ENCODE measurements at places on chromosomes 4 and X.

GRCh38 chrX:50871922-50872453 is 38.5 kb upstream of the BMP15 start:
- no peak for DNase-seq

DNA sequence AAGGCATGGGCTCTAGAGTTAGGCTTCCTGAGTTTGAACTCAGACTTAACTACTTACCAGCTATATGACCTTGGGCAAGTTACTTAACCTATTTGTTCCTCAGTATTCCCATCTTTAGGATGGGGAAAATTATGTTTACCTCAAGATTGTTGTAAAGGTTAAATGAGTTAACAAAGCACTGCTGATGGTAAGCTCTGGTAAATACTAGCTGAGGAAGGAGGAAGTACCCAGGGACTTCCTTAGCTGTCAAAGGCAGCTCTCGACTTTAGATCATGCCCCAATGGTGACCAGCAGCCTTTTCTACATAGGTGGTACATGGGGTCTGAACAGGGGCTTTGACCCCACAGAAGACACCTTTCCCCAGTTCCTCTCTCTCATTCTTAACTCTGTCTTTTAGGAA is 20.1 kb downstream of the ATP7A start:
- no peak for DNase-seq

DNA sequence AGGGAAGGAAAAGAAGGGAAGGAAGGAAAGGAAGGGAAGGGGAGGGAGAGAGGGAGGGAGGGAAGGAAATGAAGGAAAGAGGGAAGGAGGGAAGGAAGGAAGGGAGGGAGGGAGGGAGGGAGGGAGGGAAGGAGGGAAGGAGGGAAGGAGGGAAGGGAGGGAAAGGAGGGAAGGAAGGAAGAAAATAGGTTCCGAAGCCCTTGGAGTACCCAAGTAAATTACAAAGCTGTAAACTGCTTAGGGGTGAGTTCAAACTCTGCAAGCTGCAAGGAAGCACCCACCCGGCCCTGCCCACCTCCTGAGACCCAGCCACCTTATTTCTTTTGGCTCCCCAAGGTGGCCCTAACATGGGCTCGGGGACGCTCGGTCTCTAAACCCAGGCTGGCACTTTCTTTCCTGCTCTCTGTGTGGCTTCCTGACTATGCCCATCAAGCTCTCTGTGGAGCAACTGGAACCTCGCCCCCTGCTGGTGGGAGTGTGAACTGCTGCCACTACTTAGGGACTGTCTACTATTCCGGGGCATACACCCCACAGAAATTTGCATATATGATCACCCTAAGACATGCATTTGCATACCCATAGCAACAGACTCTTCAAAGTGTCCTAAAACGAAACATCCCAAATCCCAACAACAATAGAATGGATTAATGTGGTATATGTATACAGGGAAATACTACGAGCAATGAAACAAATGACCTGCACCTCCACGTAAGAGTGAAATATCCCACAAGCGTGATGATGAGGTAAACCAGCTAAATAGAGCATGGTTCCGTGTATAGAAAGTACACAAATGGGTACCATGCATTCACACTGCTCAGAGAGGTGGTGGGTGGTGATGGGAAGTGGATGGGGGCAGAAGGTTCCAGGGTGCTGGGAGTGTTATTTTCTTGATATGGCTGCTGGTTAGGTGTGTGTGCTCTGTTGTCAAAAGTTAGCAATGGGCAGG is 151.7 kb upstream of the TBL1X start:
- peak; percentile 2 for DNase-seq

DNA sequence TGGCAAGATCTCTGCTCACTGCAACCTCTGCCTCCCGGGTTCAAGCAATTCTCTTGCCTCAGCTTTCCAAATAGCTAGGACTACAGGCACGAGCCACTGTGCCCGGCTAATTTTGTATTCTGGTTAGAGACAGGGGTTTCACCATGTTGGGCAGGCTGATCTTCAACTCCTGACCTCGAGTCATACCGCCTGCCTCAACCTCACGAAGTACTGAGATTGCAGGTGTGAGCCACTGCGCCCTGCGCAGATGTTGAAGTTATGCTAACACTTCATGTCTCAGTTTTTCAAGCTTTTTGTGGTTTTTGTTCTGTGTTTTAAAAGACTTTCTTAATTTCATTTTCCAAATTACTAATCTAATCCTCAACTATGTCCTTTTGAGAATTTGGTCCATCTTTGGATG is 154.4 kb upstream of the TLL1 start:
- DNase-seq = no peak

GRCh38 chrX:40085102-40085551 is 12.6 kb downstream of the BCOR start:
- DNase-seq = no peak

DNA sequence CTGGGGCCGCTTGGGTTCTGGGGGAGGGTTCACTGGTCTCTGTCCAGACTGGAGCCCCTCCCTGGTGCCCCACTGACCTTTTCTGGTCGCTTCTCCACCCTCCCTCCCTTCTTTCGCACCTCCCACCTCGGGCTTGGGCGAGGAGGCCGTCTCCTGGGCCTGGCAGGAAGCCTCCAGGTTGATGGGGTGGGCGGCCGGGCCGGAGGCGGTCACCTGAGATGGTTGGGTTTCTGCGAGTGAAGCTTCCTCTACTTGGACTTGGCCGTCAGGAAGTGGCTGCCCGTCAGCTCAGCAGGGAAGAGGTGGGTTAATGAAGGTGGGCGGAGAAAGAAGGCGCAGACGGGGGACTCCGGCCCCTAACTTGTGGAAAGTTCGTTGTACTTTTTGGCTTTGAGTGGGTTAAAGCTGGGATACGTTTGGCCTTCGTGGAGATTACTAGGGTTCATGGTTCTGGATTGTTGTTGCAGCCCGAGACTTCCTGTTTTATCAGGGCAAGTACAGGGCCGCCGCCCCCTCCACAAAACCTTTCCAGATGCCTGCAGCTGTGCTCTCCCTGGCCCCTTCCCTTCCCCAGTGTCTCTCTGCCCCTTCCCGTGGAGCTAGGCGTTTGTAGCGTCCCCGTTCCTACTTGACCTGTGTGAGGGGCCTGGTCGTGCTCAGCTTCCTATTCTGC is 1.2 kb downstream of the AKAP17A start:
- DNase-seq = peak; percentile 31

DNA sequence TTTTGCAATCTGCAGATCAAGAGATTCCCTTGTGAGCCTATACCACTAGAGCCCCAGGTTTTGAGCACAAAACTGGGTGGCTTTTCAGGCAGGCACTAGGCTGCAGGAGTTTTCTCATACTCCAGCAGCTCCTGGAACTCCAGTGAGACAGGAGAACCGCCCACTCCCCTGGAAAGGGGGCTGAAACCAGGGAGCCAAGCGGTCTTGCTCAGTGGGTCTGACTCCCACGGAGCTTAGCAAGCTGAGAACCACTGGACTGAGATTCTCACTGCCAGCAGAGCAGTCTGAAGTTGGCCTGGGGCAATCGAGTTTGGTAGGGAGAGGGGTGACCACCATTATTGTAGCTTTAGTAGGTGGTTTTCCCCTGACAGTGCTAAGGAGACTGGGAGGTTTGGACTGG is 313.8 kb upstream of the TEX13C start:
- DNase-seq = no peak

GRCh38 chr4:186272699-186273391 is 6.9 kb downstream of the F11 start:
- DNase-seq = no peak

DNA sequence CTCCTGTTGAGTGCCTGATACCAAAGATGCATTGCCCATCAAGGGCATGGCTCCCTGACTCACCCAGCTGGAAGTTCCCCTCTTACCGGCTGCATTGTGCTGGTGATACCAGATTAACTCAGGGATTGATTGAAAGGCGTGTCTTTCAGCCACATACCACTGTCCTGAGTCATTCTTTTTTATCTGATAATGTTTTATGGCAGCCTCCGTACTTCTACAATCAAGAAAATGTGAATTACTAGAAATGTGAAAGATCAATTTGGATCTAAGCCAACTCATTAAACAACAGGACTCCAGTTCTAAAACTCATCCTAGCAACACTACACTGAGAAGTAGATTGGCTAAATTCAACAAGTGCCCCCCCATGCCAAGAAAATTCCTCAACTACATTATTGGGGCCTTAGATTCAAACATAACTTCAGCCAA is 40.0 kb downstream of the TXK start:
- peak; percentile 80 for DNase-seq

- DNase-seq = no peak
These were observed 53.6 kb downstream of the LIN54 start for GRCh38 chr4:82957045-82957444.

- no peak for DNase-seq
These were observed 460.2 kb upstream of the FAT1 start for GRCh38 chr4:187183826-187184225.

DNA sequence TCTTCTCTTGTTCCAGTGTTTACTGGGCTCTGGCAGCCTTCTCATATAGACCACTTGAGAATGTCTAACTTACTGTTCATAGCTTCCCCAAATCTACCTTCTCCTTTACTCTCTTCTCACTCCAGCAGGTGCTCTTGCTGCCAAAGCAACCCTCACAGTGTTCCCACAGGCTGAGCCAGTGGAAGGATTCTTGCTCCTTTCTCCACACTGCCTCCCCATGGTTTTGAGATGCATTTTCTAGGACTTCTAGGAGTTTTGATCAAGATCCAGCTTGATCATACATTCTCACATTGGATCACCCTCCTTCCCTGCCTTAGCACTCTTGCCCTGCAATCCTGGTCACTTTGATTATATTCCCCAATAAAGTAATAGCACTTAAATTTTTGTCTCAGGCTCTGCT is 230.8 kb downstream of the TMEM47 start:
- no peak for DNase-seq

DNA sequence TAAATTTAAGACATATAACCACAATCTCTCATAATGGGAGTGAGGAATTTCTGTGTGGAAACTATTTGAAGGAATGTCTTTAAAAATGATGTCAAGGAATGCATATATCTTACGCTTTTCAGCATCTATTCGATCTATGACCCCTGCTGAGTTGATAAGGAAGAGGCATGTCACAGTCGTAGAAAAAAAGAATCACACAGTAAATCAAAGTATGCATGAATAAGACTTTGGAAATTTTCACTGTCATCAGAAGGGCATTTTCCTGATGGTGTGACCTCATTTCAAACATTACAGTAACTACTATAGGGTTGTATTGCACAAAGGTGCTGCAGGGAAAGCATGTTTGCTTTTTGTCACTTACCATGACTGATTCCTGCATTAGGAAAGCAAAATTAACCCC is 41.5 kb downstream of the REELD1 start:
- DNase-seq = no peak

DNA sequence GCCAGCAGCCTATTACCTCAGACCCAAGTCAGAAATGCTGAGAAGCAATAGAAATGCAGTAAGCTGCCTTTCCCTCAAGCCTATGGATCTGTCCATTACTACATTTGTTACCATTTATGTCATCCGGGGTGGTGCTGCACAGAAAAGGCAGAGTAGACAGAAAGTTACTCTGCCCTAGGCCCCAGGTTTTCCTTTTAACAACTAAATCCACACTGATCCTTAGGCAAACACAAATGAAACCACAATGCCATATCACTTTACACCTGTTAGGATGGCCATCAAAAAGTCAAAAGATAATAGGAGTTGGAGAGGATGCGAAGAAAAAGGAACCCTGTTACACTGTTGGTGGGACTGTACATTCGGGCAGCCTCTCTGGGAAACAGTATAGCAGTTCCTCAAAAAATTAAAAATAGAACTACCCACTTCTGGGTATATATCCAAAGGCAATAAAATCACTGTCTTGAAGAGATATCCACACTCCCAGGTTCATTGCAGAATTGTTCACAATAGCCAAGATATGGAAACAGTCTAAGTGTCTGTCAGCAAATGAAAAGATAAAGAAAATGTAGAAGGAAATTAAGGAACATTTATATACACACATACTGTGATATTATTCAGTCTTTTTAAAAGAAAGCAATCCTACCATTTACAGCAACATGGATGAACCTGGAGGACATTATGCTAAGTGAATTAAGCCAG is 186.3 kb downstream of the NWD2 start:
- DNase-seq = no peak

DNA sequence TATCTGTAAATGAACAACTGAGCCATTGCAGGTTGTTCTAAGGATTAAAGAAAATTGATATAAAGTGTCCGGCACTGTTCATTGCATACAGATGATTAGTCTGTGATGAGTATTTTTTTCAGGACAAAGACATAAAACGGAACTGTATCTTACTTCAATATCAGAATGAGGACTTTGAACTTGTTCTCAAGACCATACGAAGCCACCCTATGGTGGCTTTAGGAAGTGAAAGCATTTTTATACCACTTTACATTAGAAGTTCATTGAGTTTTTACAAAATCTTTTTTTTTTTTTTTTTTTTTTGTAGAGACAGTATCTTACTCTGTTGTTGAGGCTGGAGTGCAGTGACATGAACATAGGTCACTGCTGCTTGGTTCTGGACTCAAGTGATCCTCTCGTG is 45.2 kb upstream of the TRIM2 start:
- DNase-seq = no peak

- DNase-seq = no peak
These were observed 267.1 kb downstream of the ARHGAP24 start for GRCh38 chr4:85741921-85742591.

- no peak for DNase-seq
These were observed 16.4 kb downstream of the INTS6L start for GRCh38 chrX:135536877-135537276.

GRCh38 chr4:31328932-31329331 is 608.8 kb downstream of the PCDH7 start:
- DNase-seq = no peak

DNA sequence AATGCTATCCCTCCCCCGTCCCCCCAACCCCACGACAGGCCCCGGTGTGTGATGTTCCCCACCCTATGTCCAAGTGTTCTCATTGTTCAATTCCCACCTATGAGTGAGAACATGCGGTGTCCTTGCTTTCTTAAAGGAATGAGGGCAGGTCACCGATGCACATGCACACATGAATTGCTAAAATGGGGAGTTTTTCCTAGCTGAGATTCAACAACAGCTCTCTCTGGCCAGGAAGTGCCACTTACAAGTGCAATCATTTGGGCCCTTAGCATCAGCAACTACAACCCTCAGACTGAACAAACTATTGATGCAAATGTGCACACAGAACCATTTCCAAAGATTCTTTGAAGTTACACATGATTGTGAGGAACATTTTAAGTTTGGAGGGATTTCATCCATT is 95.7 kb upstream of the IQCM start:
- no peak for DNase-seq

- DNase-seq = no peak
These were observed 1.9 kb upstream of the MAGEB3 start for GRCh38 chrX:30228526-30228925.

DNA sequence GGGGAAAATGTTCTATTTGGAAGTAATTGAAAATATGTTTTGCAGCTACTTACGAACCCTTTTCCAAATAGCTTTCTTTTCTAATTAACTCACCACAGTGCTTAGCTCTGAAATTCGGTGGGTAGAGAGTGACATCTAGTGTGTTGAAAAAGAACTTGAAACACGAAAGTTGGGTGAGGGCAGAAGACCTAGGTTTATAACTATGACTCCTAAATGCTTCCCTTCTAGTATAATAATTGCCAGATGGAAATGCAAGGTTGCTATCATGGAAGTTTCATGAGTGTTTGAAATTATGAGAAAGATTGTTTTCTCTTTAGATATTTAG is 77.3 kb upstream of the NOCT start:
- peak; percentile 30 for DNase-seq

All from RWPE1 (cell line).